ENCODE measurements at places on chromosomes 6 and 20.

- DNase-seq: no peak
These were observed 280.7 kb downstream of the ZNF217 start for GRCh38 chr20:53312957-53313356.

- no peak for DNase-seq
These were observed 43.0 kb downstream of the KIF16B start for GRCh38 chr20:16530201-16530681.

DNA sequence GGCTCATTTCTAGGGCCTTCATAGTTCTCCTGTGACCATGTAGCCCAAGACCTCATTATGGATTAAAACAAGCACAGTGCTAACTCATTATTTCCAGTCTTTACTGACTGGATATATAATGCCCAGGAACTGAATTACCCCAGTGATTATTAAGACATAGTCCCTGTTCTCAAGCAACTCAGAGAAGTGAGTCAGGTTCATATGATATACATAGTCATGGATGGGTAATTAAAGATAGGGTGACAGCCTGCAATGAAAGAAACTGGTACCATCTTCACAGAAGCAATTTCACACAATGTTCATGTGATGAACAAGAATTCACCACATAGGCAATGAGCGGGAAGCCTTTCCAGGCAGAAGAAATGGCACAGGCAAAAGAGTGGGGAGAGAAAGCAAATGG lies 3.5 kb downstream of the TRIM27 start:
- DNase-seq: no peak

DNA sequence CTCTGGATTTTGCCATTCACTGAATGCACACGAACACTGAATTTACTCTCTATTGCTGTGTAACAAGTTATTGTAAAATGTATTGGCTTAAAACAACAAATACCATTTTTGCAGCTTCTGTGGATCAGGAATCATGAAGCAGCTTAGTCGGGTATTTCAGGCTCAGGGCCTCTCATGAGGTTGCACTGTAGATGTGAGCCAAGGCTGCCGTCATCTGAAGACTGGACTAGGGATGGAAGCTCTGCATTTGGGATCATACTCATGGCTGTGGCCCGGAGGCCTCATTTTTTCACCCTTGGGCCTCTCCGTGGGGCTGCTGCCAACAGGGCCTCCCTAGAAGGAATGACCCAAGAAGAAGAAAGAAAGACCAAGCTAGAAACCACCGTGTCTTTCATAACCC lies 492.4 kb upstream of the CDH4 start:
- no peak for DNase-seq

GRCh38 chr6:145015739-145016558 lies 719.4 kb downstream of the EPM2A start:
- peak; percentile 83 for DNase-seq

All from fibroblast of gingiva (primary cell).